ENCODE measurements at places on chromosomes 5 and 9.

GRCh38 chr9:121921444-121921843 lies 171.7 kb downstream of the TTLL11 start:
- DNase-seq: no peak

- no peak for DNase-seq
Measured at GRCh38 chr9:115192835-115193525, 75.0 kb upstream of the TNC start.

DNA sequence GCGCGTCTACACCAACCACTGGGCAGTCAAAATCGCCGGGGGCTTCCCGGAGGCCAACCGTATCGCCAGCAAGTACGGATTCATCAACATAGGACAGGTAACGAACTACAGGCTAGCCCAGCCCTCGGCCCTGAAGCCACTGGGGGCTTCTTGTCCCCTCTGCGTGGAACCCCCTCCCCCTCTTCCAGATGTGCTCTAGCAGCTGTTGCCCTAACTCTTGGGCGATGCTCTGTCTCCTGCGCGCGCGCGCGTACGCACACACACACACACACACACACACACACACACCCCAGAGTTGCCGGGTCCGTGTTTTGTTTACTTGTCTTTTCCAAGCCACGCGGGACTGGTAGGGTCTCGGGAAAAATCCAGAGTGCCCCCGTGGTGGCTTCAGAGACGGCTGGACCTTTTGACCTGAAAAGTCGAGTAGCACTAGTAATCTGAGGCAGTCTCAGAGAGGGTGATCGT lies 836 bp downstream of the PCSK5 start:
- DNase-seq: peak; percentile 51

DNA sequence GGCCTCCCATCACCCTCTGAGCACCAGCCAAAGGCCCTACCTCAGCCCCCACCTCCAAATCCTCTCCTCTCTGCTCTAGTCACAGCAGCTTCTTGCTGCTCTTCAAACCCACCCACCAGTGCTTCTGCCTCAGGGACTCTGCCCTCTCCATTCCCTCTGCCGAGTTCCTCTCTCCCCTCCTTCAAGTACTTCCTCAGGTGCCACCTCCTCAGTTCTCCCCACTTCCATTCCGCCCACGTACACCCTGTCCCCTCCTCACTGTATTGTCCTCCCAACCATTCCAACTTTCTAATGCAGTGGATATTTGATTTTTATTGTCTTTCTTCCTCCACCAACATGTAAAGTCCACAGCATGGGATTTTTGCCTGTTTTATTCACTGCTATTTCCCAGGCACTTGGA lies 43.2 kb downstream of the C5orf15 start:
- DNase-seq: no peak

- DNase-seq: no peak
Measured at GRCh38 chr9:130756455-130757152, 63.0 kb downstream of the EXOSC2 start.

GRCh38 chr5:174532455-174533453 lies 191.6 kb upstream of the MSX2 start:
- no peak for DNase-seq

DNA sequence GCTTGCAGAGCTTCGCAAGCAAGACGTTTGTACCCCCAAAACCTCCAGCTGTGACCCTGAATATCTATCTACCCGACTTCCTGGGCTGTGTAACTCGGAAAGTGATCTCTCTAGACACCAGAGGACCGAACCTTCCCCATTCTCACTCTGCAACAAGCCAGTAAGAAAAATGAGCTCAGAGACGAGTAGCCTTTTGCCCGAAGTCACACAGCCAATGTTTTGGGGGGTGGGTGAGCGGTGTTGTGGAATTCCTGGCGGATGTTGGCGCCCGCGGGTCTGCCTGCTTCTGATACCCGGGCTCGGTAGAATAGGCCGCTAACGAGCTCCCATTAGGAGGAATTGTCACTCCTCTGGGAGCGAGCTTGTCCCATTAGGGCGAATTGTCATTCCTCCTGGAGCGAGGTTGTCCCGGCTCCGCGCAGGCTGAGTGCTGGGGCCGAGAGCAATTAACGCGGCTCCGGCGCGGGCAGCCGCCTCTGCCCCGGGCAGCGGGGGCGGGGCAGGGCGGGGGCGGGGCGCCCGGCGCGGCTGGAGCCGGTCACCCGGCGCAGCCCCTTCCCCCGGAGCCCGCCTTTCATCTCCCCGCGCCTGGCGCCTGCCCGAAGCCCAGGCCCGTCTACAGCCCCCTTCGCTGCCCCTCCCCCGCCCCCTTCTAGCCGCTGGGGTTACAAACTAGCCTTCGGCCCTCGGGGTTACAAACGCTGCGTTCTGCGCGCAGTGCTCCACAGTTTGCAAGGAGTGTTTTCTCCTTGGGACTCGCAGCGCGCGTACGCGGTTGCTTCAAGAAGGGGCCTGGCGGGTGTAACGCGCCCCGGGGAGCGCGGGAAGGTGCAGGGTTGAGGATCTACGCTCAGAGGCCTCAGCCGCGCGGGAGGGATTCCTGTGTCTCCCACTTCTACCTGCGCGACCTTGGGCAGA lies 3.5 kb upstream of the MSX2 start:
- DNase-seq: no peak

GRCh38 chr5:173213236-173213933 lies 21.6 kb downstream of the NKX2-5 start:
- no peak for DNase-seq

GRCh38 chr5:78541086-78541654 lies 107.4 kb downstream of the LHFPL2 start:
- DNase-seq: no peak

DNA sequence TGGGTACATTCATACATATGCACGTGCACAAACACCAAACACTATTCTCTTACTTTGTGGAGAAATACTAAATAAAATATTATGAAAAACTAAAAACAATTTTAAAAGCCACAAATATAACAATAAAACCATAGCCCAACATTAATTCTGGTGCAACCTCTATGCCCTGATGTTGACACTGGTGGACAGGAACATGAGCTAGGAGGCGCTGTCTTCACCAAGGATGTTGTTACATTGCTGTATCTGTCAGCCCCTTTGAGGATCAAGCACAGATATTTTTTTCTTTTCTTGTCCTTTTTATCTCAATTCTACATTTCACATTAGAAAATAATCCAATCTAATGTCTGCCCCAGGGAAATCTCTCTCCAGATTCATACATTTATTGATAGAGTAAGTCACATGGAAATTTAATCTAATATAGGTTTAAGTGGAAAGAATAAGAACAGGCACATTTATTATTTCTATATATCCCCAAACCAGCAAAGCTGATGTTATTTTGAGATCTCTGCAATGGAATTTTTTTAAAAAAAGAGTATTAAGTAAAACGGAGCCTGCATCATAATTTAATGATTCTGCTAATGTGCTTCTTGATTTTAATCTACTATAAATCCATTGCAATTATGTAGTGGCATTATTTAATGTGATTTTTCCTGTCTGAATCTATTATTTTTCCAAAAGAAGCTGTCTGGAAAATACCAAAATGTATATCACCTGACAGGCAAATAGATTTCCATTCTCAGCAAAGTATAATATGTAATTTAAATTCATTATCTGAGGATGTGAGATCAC lies 716.5 kb downstream of the MTRR start:
- DNase-seq: no peak

DNA sequence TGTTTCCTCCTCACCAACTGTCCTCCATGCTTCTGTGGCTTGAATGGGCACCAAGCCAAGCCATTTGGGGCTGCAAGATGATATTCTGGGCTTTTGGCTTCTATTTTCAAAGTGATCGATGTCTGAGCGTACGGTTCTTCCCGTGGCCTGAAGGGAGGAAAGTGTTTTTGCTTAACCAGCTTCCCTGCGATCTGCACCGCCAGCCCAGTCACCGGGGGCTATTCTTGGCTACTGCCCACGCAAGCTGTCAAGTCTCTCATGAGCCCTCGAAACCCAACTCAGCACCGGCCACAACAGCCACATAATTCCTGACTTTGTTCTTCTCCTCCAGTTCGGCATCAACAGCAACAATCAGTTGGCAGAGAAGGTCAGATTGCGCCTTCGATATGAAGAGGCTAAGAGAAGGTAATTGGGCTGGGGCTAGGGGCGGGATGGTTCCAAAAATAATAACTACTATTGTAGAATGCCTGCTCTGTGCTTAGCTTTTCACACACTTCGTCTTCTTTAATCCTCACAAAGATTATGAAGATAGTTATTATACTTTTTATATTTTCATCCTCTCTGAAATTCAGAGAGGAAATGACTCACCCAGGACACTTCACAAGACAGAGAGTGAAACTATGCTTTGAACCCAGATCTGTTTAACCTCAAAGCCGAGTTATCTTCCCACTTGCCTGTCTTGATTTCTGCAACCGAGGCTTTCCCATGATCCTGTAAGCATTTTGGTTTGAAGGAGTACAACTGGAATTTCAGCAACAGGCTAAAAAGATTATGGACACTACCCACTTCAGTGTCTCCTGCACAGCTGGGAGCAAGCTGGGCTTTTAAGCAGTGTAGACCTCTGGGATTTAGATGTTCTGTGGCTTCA lies 76.4 kb upstream of the RARS1 start:
- DNase-seq: no peak

- no peak for DNase-seq
Measured at GRCh38 chr5:139650689-139651042, 2.5 kb downstream of the CXXC5 start.

DNA sequence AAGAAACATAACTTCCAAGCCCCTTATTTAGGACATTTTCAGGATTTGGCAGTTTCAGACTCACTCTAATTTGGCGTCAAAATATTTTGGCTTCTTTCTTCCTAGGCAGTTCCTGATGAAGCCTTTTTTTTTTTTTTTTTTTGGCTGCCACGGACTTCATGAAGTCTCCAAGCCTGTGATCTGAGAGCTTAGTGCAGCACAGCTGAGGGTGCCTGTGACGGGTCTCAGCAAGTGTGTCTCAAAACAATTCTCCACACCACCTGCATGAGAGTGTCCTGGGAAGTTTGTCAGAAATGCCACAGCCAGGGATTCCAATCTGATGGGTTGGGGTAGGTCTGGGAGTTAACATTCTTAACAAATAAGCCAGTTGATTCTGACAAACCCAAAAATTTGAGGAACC lies 6.0 kb upstream of the ESM1 start:
- DNase-seq: no peak

- no peak for DNase-seq
Measured at GRCh38 chr9:12274577-12274976, 418.6 kb upstream of the TYRP1 start.

DNA sequence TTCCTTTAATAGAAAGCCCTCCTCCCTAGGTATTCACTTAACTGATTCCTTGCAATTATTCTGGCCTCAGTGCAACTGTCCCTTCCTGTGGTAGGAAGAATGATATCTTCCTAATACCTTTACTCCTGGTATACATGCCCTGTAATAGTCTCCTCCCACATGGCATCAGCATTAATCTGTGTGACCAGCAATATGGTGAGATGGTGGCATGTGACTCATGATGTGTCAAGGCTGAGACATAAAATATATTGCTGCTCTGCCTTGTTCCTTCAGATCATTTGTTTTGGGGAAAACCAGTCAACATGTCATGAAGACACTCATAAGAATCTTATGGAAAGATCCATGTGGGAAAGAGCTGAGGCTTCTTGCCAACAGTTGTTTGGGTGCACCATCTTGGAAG lies 149.1 kb upstream of the TRPM3 start:
- no peak for DNase-seq

GRCh38 chr9:83392228-83392627 lies 146.0 kb downstream of the FRMD3 start:
- DNase-seq: no peak

GRCh38 chr5:141547488-141547887 lies 58.6 kb downstream of the PCDHGC5 start:
- no peak for DNase-seq

DNA sequence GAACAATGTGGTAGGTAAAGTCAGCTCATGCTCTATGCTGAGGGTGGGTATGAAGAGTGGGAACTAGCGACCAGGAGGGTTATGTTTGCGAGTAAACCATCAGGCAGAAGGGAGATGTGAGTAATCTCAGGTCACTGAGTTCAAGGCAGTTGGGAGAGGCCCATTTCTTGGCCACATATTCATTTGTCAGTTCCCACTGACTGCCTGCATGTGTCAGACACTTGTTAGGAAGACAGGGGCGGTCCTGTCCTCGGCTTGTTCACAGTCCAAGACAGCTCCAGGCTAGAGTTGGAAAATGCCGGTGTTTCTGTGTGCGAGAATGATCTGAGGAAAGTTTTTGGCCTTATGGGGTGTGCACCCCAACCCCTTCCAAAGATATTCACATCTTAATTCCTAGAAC lies 48.6 kb upstream of the GDNF start:
- DNase-seq: no peak

DNA sequence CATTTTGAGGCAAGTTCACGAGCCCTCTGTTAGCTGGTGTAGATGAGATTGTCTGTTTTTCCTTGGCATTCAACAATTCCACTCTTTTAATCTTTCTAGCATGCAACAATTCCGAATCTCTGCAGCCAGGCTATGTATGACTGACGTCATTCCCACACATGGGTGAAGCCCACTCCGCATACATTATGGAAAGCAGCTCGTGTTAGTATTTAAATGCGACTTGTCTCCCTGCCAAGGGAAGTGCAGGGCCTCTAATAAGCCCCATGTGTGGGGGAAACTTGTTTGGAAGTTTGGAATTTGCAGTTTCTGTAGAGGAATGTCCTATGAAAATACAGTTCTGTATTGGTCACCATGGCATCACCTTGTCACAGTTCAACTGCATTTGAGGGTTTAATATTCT lies 146.0 kb upstream of the FBXL7 start:
- no peak for DNase-seq

GRCh38 chr9:109176386-109176785 lies 9.3 kb upstream of the FRRS1L start:
- no peak for DNase-seq

- no peak for DNase-seq
Measured at GRCh38 chr9:129084087-129084486, 3.2 kb downstream of the DOLPP1 start.

DNA sequence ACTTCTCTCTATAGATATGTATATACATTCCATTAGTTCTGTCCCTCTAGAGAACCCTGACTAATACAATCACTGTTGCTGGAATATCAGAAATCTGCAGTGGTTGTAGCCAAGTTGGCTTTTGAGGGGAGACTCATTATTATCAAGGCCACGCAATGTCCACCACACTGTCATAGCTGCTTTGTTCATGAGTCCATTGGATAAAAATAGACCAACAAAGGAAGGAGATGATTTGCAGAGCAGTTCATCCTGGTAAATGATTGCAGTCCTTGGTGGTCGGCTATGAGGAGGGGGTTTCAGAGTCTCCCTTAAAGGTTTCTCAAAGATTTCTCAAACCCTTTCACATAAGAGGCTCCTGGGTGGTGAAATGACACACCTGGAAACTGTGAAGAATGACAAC lies 192.8 kb upstream of the ANKH start:
- DNase-seq: no peak

DNA sequence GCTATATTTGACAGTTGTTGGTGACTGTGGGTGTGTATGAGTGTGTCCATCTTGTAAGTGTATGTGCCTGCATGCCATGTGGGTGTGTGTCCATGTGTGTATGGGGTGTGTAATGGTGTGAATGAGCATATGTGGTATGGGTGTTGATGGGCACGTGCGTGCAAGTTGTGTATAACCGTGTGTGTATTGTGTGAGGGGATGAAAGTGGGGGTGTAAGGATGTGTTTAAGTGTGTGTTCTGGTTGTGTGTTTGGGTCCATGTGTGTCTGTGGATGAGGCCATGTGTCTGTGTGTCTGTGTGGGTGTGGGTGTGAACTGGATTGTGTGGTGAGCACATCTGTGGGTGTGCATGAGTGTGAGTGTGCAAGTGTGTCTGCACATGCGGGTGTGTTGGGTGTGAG lies 5.9 kb upstream of the FAM78A start:
- DNase-seq: no peak

Measured in activated naive CD4-positive, alpha-beta T cell treated with anti-CD3 and anti-CD28 coated beads, Interleukin-2, amount 50 U/mL, for 16 hours (primary cell).